WTC11 (cell line): ENCODE measurements at places on chromosomes 7 and 10. TPM values are rescaled to one million over a fixed set of nuclear protein-coding genes. Genes with fewer than 3 reads are reported as not detected.

- DNase-seq: no peak
- no peak overlapping the region for H3K27ac ChIP-seq
- H3K27me3 ChIP-seq: peaks cover 5% of the 10 kb centered on the region; the same call in 1 of the 2 replicates
- H3K4me1 ChIP-seq: no peaks in the 10 kb centered on the region
- H3K4me3 ChIP-seq: no peak overlapping the region
- no peaks in the 10 kb centered on the region for H3K36me3 ChIP-seq
These were observed 25.5 kb downstream of the RAMP3 start for GRCh38 chr7:45182856-45183710.

The STEAP1 gene
- 2.4 to 4.1 TPM (median 3.5 TPM) in 3 replicates for total RNA-seq

The PDZD7 gene
- total RNA-seq: 1.9 to 2.7 TPM (median 2.6 TPM) in 3 replicates

DNA sequence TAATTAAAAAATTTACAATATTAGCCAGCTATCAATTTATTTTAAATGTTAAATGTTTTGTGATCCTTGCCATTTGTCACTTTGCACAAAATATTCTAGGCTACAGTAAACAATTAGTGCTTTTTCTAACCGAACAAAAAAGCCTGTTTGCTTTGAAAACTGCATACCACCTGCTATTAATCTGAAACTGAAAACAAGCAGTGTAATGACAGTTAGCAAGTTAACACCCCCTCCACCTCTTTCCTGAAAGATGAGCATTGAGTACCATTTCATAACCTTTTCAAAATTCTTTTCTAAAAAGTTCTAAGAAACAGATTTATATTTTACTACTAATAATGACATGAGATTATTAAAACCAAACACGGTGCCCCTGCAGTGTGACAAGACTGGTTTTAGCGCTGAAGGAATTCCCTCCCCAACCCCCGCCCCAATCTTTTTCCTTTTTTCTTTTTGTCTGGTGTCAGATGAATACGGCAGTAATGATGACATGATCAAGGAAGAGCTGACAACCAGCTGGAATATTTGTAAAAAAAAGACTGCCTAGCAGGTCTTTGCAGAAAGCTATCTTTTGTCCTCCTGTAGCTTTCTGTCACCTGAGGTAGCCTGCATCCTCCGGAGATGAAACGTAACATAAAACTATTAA lies 175.6 kb downstream of the CHCHD3 start:
- H3K27me3 ChIP-seq: no peaks in the 10 kb centered on the region
- H3K36me3 ChIP-seq: peaks cover 6% of the 10 kb centered on the region
- H3K27ac ChIP-seq: no peak overlapping the region
- peaks cover 16% of the 10 kb centered on the region for H3K4me1 ChIP-seq
- no peak for DNase-seq
- H3K4me3 ChIP-seq: no peak overlapping the region

The C7orf25 gene
- total RNA-seq: 4.7 to 5.5 TPM (median 5.5 TPM) in 3 replicates

The HILPDA gene
- total RNA-seq: 28.3 to 29.5 TPM (median 28.7 TPM) in 3 replicates

The ANKIB1 gene
- 38.5 to 43.4 TPM (median 41.9 TPM) in 3 replicates for total RNA-seq

GRCh38 chr10:70797840-70798239 lies 12.7 kb upstream of the TBATA start:
- no peaks in the 10 kb centered on the region for H3K4me1 ChIP-seq
- no peaks in the 10 kb centered on the region for H3K36me3 ChIP-seq
- DNase-seq: no peak
- H3K27ac ChIP-seq: no peak overlapping the region
- H3K27me3 ChIP-seq: peaks cover 7% of the 10 kb centered on the region; the same call in 1 of the 2 replicates
- H3K4me3 ChIP-seq: no peak overlapping the region

DNA sequence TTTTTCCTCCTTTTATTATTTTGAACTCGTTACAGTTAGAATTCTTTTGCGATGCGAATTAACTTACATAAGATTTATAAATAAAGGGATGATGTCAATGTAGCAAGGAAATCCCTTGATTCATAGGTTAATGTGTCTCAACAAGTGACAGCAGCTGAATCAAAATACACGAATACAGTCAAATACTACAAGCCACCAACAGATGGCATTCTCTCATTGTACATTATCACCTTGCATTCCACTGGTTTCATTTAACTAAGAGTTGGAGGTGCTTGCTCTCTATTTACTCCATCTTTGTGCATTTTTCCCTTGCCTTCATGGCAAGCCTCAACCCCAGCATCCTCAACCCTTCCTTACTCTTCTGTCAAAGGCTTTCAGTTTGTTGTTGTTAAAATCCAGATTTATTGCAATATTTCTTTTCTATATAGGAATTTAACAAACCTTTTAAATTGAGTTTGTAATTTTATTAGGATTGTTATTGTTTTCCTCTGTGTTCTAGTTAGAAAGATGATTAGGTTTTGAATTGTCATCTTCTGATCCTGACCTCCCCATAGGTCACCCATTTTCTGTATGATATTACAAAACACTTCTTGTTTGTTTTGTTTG lies 78.3 kb downstream of the SLC25A40 start:
- H3K27ac ChIP-seq: no peak overlapping the region
- no peak overlapping the region for H3K4me3 ChIP-seq
- DNase-seq: no peak
- 0 out of 2 replicates have a peak, but pooled peaks cover 3% of the 10 kb centered on the region for H3K4me1 ChIP-seq
- H3K36me3 ChIP-seq: no peaks in the 10 kb centered on the region

DNA sequence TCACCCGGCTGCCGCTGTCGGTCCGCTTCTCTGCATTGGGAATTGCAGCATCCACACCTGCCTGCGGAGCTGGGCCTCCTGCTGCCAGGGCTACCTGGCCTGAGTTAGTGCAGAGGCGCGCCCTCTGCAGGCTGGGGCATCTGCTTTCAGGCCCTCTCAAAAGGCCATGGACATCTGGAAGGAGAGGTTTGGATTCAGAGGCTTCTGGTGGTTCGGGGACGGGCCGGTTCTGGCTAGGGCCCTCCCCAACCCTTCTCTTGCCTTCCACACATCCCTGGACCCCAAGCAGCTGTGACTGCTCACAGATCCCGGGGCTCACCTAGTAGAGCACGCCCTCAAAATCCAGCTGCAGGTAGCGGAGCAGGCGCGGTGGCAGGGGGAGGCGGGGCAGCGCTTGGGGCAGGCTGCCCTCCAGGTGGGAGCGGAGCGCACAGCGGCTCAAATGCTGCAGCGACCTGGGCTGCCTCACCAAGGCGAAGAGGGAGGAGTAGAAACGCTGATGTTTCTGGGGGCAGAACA lies 8.4 kb upstream of the GBX1 start:
- peaks cover 12% of the 10 kb centered on the region for H3K4me1 ChIP-seq
- H3K27me3 ChIP-seq: peaks cover 70% of the 10 kb centered on the region

DNA sequence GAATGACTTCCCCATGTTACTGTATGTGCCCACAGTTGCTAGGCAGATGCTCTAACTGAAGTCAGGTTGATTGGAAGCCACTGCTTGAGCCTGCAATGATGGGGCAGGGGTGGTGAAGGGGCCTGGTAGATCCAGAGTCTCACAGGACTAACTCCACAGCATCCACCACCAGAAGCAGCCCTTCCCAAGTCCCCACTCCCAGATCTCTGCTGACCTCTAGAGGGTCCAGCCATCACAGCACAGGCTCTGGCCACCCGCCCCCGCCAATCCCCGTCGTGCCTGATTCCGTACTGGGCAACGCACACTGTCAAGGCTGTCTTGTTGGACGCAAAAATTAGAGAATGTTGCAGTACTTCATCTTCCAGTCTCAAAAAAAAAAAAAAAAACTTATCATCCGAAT lies 136.8 kb upstream of the PDE1C start:
- H3K4me3 ChIP-seq: no peak overlapping the region
- no peaks in the 10 kb centered on the region for H3K4me1 ChIP-seq
- H3K27ac ChIP-seq: no peak overlapping the region
- H3K27me3 ChIP-seq: peaks cover 50% of the 10 kb centered on the region
- H3K36me3 ChIP-seq: no peaks in the 10 kb centered on the region
- peak; percentile 70 for DNase-seq
